ENCODE measurements at places on chromosomes 11 and 22.
A peak's percentile ranks its signal among the peaks of the same experiment; 100 is the strongest.

- no peak for DNase-seq
Observed at GRCh38 chr22:29607426-29607825, 4.0 kb downstream of the NF2 start.

DNA sequence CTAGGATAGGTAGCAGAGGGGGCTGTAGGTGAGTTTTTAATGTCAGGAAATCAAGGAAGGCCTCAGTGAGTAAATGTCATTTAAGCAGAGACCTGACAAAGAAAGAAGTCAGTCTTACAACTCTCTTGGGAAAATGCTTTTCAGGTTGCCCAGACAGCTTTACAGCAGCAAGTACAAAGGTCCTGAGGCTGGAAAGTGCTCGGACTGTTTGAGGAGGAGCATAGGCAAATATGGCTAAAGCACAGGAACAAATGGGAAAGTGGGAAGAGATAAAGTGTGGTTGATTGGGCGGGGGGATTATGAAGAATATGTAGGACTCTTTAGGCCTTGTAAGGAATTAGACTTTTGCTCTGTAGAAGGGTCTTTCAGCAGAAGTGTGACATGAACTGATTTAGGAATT is 125.4 kb downstream of the ARHGAP42 start:
- DNase-seq, result no peak

GRCh38 chr22:45964926-45965527 is 11.9 kb downstream of the WNT7B start:
- DNase-seq, result no peak

DNA sequence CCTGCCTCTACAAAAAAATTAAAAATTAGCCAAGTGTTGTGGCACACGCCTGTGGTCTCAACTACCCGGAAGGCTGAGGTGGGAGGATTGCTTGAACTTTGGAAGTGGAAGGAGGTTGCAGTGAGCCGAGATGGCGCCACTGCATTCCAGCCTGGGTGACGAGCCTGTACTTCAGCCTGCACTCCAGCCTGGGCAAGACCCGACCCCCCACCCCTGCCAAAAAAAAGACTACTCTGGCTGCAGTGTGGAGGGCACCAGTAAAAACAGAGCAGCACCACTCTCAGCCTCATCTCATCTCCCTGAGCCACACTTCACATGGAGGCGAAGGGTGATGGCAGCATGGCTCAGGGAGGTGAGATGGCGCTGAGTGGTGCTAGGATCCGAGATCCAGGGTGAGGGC is 50.3 kb upstream of the THY1 start:
- DNase-seq, result no peak

GRCh38 chr11:134560066-134560465 is 148.0 kb upstream of the B3GAT1 start:
- no peak for DNase-seq

DNA sequence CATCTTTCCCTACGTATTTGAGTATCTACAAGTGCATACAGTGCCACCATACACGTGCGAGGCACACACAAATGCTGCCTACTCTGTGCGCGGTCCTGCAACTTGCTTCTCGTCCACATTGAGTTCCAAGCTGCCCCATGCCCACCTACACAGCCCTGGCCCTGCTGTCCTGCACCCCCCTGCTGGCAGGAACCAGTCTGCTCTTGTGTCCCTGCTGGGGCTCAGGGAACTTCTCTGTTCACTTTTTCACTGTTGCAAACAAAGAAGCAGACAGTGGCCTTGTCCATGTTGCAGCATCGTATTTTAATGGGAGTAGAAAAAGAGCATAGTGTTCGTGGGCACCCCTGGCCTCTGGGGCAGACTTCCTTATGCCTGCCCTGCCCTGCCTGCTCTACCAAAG is 14.0 kb downstream of the CPT1A start:
- no peak for DNase-seq

DNA sequence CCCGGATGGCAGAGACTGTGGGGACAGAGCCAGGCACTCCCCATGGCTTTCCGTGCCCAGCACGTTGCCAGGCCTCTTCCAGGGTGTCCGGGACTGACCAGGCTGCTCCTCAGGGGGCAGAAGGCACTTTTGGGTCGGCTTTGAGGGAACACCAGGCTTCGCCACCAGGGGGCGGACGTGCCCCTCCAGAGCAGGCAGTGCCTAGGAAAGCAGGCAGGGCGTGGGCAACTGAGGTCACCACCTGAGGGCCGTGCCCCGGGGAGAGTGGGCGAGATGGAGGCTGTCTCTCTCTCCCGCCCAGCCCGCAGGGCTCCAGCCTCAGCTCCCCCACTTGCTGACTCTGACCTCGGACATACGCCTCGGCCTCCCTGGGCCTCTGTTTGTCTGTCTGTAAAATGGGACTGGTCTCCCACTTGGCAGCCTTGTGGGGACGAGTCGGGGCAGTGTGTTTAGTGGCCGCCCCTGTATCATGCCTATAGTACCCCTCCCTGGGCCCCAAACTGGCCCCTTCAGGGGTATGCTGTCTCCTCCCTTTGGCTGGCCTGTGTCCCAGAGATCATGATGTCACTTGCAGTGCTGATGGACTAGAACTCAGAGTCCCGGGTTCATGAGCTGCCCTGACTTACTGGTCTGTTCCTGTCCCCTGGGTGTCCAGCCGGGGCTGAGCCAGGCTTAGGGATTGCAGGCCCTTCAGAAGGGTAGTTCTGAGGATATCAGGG is 4.4 kb upstream of the PRR5 start:
- DNase-seq, result no peak

GRCh38 chr11:64542172-64543125 is 48.6 kb upstream of the SLC22A12 start:
- DNase-seq, result no peak

DNA sequence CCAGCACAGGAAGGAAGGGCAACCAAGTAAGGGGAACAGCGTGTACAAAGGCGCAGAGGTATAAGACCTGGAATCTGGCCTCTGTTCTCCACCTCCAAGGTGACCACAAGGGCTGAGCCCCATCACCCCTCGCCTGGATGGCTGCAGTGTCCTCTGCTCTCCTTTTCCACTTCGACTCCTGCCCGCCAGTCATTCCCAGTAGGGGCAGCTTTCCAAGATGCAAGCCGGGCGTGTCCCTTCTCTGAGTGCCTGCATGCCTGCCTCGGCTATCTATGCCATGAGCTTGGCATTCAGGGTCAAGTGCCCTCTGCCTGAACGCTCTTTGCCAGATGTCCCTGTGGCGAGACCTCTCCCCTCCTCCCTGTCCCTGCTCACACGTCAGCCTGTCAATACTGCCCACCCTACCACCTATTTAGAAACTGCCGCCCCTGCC is 17.0 kb downstream of the FADS3 start:
- no peak for DNase-seq

- no peak for DNase-seq
Observed at GRCh38 chr22:38638216-38638615, 18.0 kb downstream of the FAM227A start.

GRCh38 chr11:115848080-115848479 is 343.9 kb upstream of the CADM1 start:
- DNase-seq, result no peak

GRCh38 chr22:20647586-20648305 is 126.2 kb upstream of the SERPIND1 start:
- DNase-seq, result no peak

- no peak for DNase-seq
Observed at GRCh38 chr22:40552070-40552469, 84.4 kb downstream of the MRTFA start.

DNA sequence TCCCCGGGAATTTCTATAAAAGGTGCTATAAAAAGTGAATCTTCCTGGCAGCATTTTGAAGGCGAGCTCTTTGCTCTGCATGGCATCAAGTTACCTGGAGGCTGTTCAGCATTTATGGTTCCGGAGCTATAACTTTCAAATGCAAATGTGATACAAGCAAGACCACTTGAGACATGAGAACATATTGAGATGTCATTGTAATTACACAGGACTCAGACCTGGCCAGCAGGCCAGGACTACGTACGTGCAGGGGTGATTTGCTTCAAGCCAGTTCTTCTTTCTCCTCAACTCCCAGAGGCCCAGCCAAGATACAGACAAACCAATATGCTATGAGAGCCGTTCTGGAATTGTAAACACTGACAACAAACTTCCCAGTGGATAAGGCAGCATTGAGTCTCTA is 227.4 kb upstream of the FAT3 start:
- no peak for DNase-seq

GRCh38 chr22:23237201-23237798 is 57.0 kb downstream of the BCR start:
- peak; percentile 44 for DNase-seq

DNA sequence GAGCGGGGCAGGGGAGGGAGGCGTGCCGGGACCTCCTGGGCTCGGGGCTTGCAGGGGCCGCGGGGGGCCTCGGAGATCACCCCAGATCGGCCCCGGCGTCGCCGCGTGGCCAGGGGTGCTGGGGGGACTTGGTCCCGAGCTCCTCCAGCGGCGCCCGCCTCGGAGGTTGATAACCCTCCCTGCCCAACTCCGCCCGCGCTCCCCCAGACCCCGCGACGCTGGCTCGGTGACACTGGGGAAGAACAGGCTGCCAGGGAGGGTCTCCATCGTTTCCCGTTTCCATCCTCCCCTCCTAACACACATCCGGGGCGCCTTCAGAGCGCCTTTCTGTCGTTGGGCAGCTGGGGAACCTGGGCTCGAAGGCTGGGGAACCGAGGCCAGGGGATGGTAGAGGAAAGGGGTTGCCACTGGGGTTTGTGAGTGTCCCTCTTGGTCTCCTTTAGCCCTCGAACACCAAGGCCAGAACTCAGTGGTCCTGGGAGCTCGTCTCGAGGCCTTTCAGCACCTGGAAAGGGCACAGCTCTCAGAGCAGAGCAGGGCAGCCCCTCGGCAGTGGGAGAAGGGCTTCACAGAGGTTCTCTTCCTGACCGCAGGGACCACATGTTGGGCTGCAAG is 431 bp downstream of the SLC37A2 start:
- no peak for DNase-seq

DNA sequence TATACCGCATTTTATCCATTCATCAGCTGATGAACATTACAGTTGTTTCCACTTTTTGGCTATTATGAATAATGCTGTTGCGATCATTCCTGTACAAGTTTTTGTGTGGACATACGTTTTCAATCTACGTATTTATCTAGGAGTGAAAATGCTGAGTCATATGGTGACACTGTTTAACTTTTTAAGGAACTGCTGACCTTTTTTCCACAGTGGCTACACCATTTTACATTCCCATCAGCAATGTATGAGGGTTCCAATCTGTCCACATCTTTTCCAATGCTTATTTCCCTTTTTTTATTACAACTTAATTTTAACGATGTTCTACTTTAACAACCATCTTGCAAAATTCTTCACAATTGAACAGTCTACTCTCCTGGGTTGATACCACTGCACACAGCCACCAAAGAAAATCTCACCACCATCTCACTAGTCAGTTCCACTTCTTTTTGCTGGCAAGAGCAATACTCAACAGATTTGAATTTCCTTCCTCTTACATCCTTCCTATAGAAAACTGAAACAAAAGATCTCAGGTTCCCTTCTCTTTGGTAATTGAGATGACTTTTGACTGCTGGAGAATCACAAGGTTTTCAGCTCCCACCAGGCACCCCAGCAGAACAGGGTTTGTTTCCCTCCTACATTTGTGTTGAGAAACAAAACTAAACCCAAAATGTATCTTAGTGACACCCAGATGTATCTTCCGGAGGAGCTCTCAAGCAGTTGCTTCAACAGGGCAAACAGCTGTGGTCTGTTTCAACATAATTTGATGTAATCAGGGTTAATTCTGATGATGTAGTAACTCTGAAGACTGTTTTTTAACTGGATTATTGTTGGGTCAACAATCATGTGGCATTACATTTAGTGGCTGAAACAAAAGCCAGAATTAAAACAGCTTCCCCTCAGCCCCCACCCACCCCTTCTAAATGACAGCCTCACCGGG is 7.0 kb upstream of the GAB2 start:
- DNase-seq, result no peak

GRCh38 chr11:8756201-8756600 is 73.6 kb downstream of the RPL27A start:
- DNase-seq, result no peak

DNA sequence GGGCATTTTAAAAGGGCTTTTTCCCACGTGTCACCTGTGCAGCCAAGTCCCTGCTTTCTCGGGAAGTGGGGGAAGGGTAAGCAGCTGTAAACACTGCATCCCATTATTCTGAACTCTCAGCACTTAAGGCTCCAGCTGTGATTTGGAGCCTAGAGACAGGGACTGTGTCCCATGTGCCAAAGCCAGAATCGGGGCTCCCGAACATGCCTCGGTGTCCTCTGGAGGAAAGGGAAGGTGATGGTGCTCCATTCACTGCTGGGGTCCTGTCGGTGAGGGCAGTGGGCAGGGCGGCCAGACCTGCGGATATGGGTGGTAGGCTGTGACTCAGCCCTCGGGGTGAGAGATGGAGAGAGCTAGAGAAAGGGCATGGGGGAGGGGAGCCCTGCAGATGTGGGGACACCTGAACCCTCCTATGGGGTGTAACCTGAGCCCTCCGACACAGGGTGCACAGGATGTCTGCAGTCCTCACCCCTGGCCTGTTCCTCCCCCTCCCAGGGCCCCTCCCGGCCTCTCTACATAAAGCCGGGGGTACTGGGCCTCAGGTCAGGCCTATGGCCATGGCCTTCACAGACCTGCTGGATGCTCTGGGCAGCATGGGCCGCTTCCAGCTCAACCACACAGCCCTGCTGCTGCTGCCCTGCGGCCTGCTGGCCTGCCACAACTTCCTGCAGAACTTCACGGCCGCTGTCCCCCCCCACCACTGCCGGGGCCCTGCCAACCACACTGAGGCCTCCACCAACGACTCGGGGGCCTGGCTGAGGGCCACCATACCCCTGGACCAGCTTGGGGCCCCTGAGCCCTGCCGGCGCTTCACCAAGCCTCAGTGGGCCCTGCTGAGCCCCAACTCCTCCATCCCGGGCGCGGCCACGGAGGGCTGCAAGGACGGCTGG is 31.8 kb downstream of the CAPN1 start:
- no peak for DNase-seq

GRCh38 chr22:45672564-45673481 is 1.2 kb downstream of the ATXN10 start:
- DNase-seq, result no peak

GRCh38 chr22:25645266-25645665 is 80.8 kb downstream of the GRK3 start:
- DNase-seq, result no peak

DNA sequence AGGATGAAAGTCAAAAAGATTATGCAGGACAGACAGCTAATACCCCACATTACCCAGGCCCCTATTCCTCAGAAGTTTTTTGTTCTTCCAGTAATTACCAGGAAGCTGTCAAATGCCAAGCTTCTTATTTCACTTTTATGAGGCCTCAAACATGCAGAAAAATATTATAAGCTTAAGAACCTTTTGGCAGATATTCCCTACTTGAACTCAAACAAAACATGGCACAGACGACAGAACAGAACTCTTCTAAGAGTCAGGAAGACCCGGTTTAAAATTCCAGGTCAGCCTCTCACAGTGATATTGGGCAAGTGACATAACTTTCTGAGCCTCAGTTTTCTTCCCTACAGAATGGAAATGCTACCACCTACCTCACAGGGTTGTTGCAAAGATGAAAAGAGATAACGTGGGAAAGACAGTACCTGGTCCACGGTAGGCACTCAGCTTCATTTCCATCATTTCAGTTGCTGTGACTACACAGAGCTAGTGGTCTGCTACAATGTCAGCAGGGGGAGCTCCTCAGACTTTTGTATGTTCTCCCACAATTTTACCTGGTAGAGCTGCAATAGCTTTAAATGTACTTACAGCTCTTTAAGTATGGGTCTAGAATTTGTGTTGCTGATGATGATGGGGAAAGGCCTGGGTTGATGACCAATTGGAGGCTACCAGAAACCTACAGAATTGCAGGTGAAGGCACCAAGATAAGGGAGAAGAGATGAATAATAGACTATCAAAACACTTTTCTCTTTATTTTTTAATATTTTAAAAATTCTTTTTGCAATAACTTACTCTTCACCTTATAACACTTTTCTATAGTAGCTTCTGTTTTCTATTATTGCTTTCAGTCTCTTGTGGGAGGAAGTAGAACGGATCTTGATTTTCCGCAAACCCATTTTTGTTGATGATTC is 98.3 kb upstream of the CHRM4 start:
- DNase-seq, result peak; percentile 58

Measured in NCI-H1105 treated with DMSO at 0.1 percent for 48 hours (cell line).